ENCODE measurements at places on chromosomes 5 and 9.

DNA sequence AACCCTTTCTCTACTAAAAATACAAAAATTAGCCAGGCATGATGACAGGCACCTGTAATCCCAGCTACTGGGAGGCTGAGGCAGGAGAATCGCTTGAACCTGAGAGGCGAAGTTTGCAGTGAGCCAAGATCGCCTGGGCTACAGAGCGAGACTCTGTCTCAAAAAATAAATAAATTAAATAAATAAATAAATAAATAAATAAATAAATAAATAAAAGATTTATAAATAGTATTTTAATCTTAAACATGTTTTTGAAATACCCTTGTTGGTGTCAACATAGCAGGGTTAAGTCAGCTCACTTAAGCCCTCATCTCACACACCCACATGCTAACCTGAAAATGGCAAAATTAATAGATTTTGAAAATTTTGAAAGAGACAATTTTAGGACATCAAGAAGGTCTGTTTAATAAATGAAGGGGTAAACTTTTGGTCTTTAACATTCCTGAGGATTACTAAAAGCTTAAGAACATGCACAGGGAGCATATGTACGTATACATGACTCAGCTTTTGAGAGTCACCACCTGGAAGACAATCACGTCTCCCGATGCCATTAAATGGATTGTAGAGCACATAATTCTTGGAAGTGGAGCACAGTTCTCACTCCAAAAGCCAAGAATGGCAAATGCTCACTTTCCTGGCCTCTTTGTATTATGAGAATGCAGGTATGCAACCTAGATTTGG is 202.5 kb downstream of the GDNF start:
- DNase-seq = no peak

- DNase-seq = no peak
Observed at GRCh38 chr5:97842687-97843086, 659.6 kb upstream of the RIOK2 start.

- peak; percentile 16 for DNase-seq
Observed at GRCh38 chr5:68086857-68087256, 128.7 kb upstream of the PIK3R1 start.

GRCh38 chr9:115235221-115235620 is 117.3 kb upstream of the TNC start:
- DNase-seq = no peak

- DNase-seq = no peak
Observed at GRCh38 chr5:80711938-80712337, 57.2 kb upstream of the DHFR start.

GRCh38 chr9:125172031-125172755 is 17.4 kb downstream of the PPP6C start:
- no peak for DNase-seq

GRCh38 chr5:179762079-179762780 is 29.6 kb downstream of the MAML1 start:
- no peak for DNase-seq

DNA sequence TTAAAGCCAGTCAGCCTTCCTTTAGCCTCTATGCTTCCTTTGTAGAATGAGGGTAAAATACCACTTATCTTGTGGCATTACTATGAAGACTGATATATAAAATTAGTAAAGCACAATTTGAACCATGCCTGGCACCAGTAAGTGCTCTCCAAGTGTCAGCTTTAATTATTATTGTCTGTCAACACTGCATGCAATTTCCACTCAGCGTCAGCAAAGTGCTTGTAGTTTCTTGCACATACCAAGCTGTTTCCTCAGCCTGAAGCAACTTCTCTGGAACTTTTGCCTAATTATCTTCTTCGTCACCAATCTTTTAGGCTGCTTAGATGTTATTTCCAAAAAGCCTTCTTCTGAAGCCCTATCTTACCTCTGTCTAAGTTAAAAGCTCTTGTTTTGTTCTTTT is 177.3 kb downstream of the CDC42SE2 start:
- no peak for DNase-seq

GRCh38 chr5:67416986-67417385 is 220.4 kb upstream of the CD180 start:
- no peak for DNase-seq

- no peak for DNase-seq
Observed at GRCh38 chr9:82720515-82720914, 342.4 kb downstream of the RASEF start.

DNA sequence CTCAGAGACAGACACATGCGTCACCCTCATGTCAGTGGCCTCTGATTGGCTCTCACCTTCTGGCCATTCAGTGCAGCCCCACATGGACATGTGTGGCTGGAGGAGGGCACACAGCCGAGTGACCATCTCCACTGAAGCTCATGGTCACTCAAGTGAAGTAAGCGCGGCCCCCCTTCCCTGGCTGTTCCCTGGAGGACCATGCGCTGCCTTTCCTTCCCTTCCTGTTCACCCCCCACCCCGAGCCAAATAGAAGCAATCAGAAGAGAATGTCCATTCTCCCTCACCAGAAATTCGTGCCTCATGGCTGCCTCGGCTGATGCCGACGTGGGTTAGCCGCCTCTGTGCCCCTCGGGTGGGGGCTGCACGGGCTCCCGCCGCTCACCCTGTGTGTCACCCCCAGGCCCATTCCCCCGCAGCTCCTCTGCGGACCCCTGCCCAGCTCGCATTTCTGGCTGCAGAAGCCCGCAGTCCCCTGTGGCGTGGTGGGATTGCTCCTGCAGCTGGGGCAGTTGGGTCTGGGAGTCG is 12.5 kb upstream of the COL5A1 start:
- DNase-seq = no peak

DNA sequence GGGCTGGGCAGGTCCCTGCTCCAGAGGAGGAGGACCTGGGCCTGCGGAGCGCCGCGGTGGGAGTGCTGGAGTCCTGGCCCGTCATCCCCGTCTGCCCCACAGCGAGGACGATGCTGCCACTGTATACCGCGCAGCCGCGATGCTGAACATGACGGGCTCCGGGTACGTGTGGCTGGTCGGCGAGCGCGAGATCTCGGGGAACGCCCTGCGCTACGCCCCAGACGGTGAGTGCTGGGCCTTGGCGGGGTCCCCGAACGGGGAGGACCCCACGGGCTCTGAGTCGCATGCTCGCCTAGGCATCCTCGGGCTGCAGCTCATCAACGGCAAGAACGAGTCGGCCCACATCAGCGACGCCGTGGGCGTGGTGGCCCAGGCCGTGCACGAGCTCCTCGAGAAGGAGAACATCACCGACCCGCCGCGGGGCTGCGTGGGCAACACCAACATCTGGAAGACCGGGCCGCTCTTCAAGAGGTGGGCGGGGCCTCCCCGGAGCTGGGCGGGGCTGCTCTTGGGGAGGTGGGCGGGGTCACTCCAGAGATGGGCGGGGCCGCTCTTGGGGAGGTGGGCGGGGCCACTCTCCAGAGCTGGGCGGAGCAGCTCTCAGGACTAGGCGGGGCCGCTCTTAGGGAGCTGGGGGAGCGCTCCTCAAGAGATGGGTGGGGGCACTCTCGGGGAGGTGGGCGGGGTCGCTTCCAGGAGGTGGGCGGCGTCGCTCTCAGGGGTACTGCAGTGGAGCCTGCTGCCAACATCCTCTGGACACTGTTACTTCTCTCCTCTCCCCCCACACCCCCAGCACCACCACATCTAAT is 13.1 kb downstream of the LRRC26 start:
- DNase-seq = no peak

GRCh38 chr9:106023455-106023854 is 329.1 kb downstream of the TMEM38B start:
- no peak for DNase-seq

- DNase-seq = no peak
Observed at GRCh38 chr5:178589180-178590140, 733 bp downstream of the COL23A1 start.

GRCh38 chr5:163432544-163432943 is 4.9 kb upstream of the CCNG1 start:
- no peak for DNase-seq

- no peak for DNase-seq
Observed at GRCh38 chr5:83846624-83847350, 126.1 kb upstream of the HAPLN1 start.

DNA sequence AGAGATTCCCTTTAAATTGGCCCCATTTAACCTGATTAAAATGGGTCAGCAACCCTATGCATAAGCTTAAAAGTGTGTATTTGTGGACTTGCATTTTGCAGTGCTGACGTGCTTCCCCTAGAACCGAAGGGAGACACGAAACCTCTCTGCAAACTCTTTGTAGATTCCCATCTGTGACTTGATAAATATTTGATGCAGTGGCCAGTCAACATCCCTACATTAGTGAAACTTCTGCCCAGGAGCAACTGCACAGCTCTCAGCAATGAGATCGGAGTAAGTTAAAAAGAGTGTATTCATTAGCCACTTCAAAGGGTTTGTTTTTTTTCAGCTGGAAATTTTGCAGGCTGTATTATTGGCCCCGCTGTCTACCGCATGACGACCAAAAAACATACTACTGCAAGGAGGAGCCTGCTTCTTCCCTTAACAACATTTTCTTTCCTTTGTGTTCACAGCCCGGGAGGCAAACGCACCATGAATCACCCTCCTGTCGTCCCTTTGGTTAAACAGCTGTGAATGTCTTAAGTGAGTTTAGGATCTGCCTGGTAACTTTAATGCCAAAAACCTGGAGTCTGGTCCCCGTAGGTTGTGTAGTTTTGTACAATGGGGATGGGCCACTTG is 38.0 kb upstream of the TCERG1 start:
- no peak for DNase-seq

DNA sequence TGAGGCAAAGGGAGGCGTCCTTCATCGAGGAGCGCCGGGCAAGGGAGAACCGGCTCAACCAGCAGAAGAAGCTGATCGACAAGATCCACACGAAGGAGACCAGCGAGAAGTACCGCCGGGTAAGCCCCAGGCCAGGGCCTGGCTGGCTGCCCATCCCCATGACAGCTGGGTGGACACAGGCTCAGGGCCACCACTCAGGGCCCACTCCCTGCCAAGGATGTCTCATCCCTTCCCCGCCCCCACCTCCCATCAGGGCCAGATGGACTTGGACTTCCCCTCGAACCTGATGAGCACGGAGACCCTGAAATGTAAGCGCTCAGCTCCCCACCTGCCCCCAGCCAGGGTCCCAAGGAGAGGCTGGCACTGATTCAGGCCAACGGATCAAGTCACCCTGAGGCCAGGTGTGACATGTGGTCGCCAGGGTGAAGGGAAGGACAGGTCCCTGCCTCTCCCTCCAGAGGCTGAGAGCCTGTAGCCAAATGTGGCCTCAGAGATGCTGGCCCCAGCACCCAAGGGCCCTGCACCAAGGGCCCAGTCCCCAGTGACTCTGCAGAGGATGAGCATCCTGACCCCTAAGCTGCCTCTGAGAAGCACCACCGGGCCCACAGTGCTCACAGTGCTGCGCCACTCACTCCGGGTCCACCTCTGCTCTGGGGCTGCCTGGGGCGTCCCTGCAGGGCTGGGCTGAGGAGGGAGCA is 3.1 kb upstream of the RABL6 start:
- DNase-seq = no peak

GRCh38 chr9:3900673-3901318 is 375.0 kb upstream of the RFX3 start:
- DNase-seq = no peak

GRCh38 chr9:122788831-122789230 is at the start of gene OR5C1:
Gene OR5C1, plus strand, starts transcription at chr9:122788933. Its CDS starts 0 bp downstream, at chr9:122788933.
- DNase-seq = no peak

DNA sequence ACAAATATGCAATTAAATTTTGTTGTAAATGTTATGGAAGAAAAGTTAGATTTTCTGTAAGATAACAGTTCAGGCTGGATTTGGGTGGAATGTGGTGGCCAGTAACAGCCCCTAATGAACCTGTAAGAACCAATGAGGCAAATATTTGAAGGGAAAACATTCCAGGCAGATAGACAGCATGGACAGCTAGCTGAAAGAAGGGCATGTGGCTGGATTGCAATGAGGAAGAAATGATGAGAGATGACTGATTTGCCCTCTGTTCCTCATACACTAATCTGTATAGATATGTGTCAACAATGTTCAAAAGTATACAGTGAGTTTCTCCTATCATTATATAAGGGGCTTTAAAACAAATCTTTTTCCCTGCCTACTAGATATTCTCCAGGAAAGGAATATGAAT is 58.8 kb downstream of the MAN2A1 start:
- no peak for DNase-seq

DNA sequence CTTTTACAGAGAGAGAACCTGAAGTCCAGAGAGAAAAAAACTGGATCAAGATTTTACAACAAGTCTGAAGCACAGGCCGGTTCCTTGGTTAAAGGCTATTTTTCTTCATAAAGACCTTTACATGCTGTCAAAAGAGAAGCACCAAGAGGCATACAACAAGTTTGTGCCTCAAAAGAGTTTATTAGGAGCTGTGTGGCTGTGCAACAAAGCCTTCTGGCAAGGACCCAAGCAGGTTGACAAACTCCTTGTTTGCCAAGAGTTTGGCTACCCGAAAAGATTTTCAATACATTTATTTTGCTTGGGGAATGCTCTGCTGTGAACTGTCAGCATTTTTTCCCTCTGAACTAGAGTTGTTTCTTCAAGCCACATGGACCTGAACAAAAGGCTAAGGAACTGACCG is 202.9 kb upstream of the RAD23B start:
- DNase-seq = no peak

DNA sequence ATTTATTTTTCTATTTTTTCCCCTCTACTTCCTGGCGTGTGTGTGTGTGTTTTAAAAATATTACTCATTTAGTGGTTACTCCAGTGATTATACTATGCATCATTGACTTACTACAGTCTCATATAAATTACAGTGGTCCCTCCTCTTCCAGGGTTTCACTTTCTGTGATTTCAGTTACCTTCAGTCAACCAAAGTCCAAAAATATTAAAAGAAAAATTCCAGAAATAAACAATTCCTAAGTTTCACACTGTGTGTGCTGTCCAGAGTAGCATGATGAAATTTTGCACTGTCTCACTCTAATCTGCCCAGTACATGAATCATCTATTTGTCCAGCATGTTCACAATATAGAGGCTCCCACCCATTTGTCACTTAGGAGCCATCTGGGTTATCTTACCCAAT is 47.4 kb upstream of the CCDC112 start:
- no peak for DNase-seq

GRCh38 chr5:31692561-31693221 is 53.8 kb downstream of the PDZD2 start:
- DNase-seq = no peak

GRCh38 chr9:20426019-20426418 is 196.3 kb downstream of the MLLT3 start:
- DNase-seq = no peak

All from substantia nigra (tissue), 51 donors.